Panc1 (cell line): ENCODE measurements at places on chromosomes 1 and 21. TPM values are rescaled to one million over a fixed set of nuclear protein-coding genes. Genes with fewer than 3 reads are reported as not detected.

GRCh38 chr1:183161391-183161790 is 24.7 kb upstream of the LAMC2 start:
- DNase-seq: no peak

DNA sequence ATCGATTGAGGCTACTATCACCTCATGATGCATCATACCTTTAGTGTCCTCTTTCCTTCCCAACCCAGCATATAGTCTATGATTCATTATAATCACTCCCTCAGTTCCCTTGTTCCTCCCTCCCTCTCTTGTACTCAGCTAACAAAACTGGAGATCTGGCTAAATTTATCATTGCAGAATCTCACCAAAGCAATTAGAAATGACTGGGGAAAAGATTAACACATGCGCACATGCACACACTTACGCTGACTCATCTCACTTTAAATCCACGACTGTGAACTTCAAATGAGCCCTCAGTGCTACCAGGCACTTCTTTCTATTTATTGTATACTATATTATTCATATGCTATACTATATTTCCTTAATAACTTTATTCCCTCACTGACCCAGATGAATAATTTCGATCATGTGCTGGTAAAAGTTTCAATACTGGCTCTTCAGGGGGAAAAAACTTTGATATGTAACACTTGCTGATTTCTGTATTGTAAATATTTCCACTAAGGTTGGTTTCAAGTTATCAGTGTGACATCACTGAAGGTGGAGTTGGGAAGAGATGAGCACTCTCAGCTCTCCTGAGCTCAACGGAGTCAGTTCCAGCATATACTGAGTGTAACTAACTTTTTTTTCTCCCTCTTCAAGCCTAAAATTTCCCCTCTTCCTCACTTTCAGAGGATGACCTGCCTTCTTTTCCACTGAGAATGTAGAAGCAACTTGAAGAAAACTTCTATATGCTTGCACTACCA is 613.7 kb upstream of the B3GALT2 start:
- no peak for DNase-seq

PTGFRN gene
- 5.2 TPM for total RNA-seq

RGS16 gene
- 0.23 TPM for total RNA-seq
